ENCODE measurements at places on chromosomes 13 and 19. TPM values are rescaled to one million over a fixed set of nuclear protein-coding genes. Genes with fewer than 3 reads are reported as not detected.
A peak's percentile ranks its signal among the peaks of the same experiment; 100 is the strongest.

DNA sequence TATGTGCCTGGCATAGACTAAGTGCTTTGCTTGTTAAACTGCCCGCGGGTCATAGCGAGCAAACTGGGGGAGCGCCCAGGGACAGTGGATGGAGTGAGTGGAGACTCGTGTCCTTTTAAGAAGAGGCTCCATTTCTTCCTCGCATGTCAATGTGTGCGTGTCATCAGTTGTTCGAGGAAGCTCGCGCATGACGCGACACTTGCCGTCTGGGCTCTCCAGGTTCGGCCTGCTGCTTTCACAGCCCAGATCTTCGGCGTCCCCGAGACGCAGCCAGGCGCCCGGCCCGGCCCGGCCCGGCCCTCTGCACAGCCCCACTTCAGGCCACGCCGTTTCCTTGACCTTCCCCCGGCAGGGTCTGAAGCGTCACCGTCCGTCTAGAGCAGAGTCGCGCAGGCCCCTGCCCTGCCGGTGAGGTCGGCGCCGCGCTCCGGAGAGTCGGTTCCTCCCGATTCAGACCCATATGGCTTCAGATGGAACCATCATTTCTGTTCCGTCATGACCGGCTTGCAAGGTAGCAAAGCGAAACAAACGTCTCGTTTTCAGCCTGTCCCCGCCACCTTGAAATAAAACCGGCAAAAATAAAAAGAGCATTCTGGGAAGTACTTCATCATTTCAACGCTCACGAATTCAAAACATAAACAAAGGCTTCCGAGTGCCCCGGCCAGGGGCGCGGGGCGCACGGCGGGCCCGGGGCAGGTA is 599 bp upstream of the ARHGEF7 start:
- no peak for DNase-seq

DNA sequence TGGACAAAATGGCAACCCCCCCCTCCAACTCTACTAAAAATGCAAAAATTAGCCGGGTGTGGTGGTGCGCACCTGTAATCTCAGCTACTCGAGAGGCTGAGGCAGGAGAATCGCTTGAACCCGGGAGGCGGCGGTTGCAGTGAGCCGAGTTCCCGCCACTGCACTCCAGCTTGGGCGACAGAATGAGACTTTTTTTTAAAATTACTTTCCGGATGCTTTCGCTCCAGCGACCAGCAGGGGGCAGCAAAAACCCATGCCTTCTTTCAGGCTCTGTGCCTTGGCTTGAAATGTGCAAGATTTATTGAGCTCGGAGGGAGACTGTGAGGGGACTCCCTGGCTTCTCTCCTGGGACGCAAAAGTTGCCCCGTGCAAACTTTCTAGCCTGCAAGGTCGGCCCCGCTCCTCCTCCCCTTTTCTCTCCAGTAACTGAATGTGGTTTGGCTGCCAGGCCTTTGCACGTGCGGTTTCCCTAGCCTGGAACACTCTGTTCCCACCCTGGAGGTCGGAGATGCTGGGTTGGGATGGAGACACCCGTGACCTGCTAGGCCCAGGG is 61.4 kb upstream of the NFIC start:
- DNase-seq: peak; percentile 62

- DNase-seq: peak; percentile 20
Measured at GRCh38 chr13:35917252-35917941, 213.8 kb downstream of the DCLK1 start.

- DNase-seq: no peak
Measured at GRCh38 chr19:16944626-16945363, 56.0 kb downstream of the F2RL3 start.

DNA sequence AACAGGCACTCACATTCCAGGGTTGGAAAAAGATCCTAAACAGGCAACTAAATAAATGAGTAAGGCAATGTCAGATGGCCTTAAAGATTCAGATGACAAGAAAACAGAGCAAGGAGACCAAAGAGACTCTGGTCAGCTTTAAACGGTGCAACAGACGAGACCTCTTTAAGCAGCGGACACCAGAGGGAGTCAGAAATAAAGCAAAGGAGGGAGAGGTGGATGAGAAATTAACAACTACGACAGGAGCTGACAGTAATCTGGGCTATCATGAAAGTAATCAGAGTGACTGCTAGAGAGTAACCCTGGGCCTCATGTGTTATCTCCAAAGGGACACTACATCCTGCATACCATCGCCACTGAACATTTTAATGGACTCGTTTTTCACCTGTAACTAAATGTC is 1.1 kb downstream of the ZNF550 start:
- no peak for DNase-seq

DNA sequence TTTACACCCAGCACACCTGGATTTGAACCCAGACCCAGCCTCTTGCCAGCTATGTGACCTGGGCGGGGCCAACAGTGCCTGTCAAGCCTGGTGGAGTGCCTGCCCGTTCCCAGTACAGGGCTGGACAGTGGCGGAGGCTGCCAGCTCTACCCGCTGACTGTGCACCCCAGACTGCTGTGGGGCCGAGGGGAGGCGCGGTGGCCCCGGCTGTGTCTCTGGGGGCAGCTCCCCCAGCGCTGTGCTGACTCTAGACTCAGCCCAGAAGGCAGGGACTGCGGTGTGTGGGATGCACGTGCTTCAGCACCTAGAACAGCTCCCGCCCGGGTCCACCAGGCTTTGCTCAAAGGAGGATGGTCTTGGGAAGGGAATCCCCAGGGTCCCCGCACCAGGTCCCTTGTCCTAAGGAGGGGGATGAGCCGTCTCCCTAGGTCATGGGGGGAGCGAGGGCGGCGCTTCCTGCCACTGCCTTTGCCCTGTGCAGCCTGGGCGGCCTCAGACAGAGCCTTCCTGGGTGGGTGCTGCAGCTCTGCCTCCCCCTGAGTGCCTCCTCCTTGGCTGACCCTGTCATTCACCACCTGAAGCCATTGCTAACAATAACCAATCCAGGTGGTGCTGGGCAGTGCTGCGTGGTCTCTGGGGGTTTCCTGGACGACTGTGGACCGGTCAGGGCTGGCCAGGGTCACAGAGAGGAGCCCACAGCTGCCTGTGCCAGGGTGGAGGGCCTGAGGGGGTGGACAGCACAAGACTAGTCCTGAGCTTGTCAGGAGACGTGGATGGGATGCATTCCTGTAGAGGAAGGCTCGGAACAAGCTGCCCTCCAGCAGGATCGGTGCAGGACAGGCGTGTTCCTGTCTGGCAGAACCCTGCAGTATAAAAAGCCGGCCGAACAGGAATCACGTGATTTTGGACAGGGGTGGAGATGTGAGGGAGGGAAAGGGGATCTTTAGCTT is 18.6 kb downstream of the TMEM255B start:
- no peak for DNase-seq

GRCh38 chr19:15266683-15267082 is 34.4 kb upstream of the EPHX3 start:
- DNase-seq: no peak

DNA sequence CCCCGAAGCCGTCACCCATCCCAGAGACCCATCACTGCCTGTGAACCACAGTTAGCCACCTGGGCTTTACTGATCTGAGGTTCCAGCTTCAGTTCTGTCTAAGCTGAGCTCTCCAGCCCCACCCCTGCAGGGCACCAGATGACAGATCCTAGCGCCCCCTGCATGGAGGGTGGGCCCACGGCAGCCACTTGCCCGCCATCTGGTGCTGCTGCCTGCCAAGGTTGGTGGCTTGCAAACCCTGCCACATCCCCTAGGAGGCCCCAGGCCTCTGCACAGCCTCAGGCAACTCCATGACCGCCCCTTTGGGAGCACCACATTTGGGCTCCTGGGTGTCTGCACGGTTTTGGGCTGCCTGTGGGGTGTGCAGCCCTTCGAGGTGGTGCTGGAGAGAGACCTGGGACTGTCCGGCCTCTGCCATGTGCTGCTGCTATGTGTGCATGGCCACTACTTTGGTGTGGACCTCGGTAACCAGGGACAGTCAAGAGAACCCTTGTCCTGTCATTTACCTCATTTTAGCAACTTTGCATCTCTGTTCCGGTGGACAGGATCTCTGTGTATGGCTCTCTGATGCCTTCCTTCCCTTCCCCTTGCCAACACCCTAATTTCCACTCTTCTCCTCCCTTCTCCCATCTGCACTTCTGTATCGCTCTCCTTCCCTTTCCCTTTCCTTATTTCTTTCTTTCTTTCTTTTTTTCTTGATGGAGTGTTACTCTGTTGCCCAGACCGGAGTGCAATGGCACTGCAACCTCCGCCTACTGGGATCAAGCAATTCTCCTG is 17.4 kb upstream of the SDHAF1 start:
- DNase-seq: no peak

DNA sequence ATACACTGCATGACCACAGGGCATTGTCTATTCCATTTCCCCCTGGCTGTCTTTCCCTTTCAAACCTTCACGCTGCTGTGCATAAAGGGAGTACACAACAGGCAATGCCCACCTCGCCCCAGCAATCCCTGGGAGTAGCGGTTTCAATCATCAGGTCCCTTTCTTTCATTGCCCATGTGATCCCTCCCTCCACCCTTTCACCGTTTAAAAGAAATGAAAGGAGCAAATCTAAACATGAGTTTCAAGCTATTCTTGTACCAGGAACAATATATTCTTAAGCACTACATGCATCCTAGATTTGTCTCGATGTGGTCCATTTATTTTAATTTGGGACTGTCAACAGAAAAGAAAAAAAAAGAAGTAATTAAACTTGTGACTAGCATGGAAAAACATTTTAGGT is 123.4 kb upstream of the ARGLU1 start:
- DNase-seq: no peak

DNA sequence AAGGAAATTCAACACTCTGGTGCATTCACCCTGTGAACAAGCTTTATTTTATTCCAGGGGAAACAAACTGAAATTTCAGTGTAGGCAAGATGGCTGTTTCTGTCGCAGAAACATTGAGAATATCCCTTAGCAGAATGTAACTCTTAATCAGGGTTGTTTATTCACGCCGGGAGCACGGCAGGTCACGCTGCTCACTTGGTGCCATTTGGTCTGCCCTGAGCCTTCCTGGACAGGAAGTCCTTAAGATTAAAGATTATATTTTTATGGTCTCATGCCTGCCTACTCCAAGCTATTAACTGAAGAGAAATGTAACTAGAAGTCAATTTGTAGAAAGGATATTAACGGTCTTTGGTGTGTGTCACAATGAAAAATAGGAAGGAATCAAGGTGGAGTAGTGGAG is 185.3 kb upstream of the ARGLU1 start:
- DNase-seq: peak; percentile 49

GRCh38 chr13:23833733-23834611 is 55.2 kb downstream of the MIPEP start:
- no peak for DNase-seq

DNA sequence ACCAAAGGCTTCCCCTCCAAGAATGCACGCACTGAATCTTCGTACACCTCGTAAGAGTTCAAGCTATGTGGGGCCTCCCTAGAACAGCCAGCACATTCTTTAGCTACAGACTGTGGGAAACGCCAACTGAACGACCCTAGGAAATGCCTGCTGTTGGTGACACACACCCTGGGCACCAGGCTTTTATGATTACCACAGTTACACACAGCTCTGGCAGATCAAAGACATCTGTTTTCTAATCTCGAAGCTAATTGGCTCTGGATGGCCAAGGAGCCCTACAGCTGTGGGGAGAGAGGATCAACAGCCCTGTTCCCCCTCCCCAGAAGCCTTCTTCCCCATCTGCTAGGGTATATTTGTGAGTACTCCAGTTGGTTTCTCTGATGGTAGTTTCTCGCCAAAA is 123.0 kb downstream of the COL4A1 start:
- no peak for DNase-seq

DNA sequence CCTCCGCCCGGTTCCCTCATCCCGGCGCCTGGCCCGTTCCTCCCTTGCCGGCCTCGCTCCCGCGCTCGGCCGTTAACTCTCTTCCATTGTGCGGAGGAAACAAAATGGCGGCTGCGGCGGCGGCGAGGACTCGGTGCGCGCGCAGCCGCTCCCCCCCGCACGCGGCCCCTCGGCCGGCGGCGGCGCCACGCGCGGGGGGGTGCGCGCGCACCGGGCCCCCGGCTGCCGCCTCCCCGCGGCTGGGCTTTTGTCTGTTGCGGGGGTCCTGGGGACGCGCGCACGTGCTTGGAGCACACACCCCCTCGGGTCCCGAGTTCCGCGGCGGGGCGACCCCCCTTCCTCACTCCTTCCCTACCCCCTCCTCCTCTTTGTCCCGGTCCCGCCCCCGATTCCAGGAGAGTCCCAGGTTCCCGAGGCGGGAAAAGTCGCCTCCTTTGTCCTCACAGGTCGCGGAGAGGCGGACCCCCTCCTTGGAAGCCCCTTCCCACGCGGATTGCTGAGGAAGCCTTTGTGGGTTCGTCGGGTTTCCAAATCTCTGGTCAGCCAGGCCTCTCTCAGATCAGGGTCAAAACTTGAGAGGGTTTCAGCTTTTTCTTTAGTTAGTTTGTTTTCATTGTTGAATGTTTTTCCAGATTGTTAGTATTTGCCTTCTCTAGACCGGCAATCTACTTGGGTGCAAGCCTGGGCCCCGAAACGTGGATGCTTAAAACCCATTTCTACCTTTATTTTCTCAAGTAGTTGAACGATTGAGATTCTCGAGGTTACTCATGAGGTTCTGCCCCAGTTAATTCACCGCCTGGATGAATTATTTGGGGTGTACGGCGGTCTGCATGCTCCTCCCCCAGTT is 687 bp downstream of the ILF3 start:
- DNase-seq: peak; percentile 56

TFPT gene
- polyA plus RNA-seq: 18.6 TPM

GJA3 gene
- 0.08 TPM for polyA plus RNA-seq

C2CD4C gene
- polyA plus RNA-seq: 0.63 TPM

FCGBP gene
- 9.4 TPM for polyA plus RNA-seq

IGSF23 gene
- polyA plus RNA-seq: not detected

CDX2 gene
- polyA plus RNA-seq: not detected

CAMSAP3 gene
- polyA plus RNA-seq: 15.5 TPM

TRAPPC6A gene
- polyA plus RNA-seq: 28.4 TPM

TEX26 gene
- polyA plus RNA-seq: 0.53 TPM

CYP4F8 gene
- polyA plus RNA-seq: not detected
